ENCODE measurements at places on chromosomes 4 and X.

GRCh38 chr4:15777697-15778288 lies 335 bp upstream of the CD38 start:
- no peak for DNase-seq

- no peak for DNase-seq
These were observed 63.7 kb downstream of the FAT1 start for GRCh38 chr4:186659935-186660334.

GRCh38 chrX:98731821-98732220 lies 1678.3 kb downstream of the PCDH19 start:
- DNase-seq, result no peak

DNA sequence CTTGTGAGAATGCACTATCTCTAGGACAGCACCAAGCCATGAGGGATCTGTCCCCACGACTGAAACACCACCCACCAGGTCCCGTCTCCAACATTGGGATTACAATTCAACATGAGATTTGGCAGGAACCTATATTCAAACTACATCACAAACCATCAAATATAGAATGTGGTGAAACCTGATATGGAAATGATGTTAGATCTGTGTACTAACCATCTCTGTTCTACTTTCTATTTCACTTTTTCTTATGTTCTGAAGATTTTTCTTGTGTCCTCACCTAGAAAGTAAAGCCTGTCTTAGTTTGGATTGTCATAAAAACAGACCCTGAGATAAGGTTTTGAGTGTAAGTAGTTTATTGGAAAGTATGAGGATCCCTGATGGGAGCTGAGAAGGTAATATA lies 37.8 kb upstream of the TACR3 start:
- DNase-seq, result no peak

DNA sequence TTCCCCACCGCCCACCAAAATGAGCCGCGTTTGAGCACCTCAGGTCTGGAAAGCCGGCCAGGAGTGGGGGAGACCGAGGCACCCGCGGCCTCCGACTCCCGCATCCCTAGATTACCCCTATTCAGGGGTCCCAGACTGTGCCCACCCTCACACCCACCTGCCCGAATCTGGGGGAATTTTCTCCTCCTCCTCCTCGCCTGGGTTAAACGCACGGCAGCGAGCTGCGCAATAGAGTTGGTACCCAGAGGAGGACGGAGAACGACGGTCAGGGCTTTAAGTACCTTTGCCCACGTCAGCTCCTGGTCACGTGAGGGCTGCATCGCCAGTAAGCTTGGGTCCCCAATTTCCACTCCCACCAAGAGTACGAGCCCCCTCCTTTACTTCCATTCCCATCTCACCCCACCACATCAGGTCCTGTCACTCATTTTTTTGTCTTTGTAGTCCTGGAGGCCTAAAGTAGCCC lies at the start of gene ARMCX2:
ARMCX2 (minus strand) TSS at position 250 of the 463 bp plus-strand sequence. CDS start 2,262 bp downstream, outside the sequence.
- no peak for DNase-seq

DNA sequence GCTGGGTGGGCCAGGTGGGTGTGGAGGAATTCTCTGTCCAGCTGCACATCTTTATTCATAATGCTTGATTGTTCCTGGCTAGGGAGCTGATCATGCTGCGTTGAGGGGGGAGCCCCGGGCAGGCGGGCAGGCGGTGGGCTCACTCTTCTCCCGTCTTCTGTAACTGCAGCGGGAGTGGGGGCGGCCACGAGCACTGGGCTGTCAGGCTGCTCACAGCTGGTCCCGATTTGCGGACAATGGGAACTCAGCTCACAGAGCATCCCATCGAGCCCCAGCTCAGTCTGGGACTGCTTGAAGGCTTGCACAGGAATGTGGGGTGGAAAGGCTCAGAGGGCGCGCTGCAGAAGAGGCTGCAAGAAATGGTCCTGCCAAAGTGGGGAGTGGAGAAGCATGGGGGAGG lies 63.8 kb downstream of the EFNB1 start:
- no peak for DNase-seq

GRCh38 chrX:53357799-53358530 lies 64.5 kb downstream of the SMC1A start:
- DNase-seq, result no peak

- no peak for DNase-seq
These were observed 155.2 kb upstream of the GALNT7 start for GRCh38 chr4:173013232-173013930.

GRCh38 chr4:32551943-32552342 lies 1831.8 kb downstream of the PCDH7 start:
- no peak for DNase-seq

- DNase-seq, result no peak
These were observed 131.4 kb upstream of the ATP6AP2 start for GRCh38 chrX:40449396-40449795.

GRCh38 chrX:134712272-134712671 lies 54.0 kb upstream of the PLAC1 start:
- no peak for DNase-seq

DNA sequence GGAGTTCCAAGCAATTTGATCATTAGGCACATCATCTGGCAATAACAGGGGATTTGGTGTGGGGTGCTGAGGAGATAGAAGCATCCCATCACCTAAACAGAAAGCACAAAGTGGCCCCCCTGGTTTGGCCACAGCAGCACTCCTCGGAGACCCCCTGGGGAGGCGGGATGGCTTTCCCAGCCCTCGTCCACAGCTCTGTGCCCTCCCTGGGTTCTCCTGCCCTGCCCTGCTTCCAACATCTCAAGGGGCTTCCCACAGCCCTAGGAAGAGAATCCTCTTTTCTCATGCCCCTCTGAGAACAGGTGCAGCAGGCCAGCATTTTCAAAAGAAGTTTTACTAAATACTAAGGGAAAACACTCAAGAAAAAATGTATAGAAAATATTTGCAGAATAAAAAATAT lies 12.8 kb downstream of the ATP5ME start:
- no peak for DNase-seq

GRCh38 chr4:55004831-55005230 lies 120.6 kb downstream of the KDR start:
- DNase-seq, result no peak

GRCh38 chr4:113449410-113449974 lies 312.0 kb downstream of the CAMK2D start:
- DNase-seq, result no peak

GRCh38 chr4:95439896-95440295 lies 108.9 kb downstream of the UNC5C start:
- DNase-seq, result no peak

GRCh38 chrX:113594123-113594841 lies 753.7 kb upstream of the AMOT start:
- no peak for DNase-seq

DNA sequence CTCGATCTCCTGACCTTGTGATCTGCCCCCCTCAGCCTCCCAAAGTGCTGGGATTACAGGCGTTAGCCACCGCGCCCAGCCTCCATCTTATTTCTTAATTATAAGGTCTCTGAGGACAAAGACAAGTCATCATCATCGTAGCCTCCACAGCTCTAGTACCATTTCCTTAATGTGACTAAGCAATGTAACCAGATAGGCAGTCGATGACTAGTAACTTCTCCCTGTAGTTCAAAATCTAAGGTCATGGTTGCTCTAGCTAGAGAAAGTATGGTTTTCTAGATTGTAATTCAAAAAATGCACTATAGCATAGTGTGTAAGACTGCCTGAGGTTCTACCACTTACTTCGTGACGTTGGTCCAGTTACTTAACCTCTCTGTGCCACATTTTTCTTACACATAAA lies 6.9 kb downstream of the SLC39A8 start:
- DNase-seq, result no peak

GRCh38 chr4:107625391-107625902 lies 94.6 kb downstream of the PAPSS1 start:
- no peak for DNase-seq

DNA sequence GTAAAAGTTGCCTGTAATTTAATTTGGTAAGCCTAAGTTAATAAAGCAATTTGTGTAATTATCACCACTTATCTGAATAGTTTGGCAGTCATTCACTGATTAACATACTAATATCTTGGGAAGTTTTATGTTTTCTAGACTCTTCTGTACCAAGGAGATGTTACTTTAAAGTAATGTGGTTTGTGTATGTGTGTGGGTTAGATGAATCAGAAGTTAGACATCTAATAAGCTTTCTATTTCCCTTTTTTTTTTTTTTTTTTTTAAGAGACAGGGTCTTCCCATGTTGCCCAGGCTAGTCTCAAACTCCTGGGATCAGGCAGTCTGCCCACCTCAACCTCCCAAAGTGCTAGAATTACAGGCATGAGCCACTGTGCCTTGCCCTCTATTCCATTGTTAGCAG lies 5.3 kb downstream of the SLAIN2 start:
- no peak for DNase-seq

DNA sequence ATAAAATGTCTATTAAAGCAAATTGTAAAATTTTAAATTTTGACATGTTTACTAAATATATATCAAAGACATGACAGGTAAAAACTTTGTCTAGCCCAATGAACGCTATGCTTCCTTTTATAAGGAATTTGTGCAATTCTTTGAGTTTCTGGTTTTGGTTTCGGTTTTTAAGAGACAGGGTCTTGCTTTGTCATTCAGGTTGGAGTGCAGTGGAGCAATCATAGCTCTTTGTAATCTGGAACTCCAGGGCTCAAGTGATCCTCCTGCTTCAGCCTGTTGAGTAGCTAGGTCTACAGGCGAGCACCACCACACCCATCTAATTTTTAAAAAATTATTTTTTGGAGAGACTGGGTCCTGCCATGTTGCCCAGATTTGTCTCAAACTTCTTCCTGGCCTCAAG lies 60.7 kb downstream of the BLTP1 start:
- DNase-seq, result no peak

GRCh38 chr4:88078579-88078978 lies 71.1 kb downstream of the PKD2 start:
- DNase-seq, result no peak

GRCh38 chr4:866761-867390 lies 40.9 kb upstream of the CPLX1 start:
- no peak for DNase-seq

DNA sequence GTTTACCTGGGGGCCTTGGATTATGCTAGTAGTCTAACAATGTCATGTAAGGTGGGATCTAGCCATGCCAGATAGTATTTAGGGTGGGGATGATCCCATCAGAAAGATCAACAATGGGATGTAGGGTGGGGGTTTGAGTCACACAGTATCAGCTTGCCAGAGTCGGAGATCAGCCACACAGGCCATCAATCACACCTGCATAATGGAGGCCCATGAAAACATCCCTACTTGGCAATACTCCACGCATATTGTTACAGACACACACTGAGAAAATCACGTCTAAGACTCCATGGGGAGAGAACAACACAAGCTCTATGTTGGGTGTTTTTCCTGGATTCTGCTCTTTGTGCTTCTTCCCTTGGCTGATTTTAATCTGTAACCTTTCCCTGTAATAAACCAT lies 49.5 kb upstream of the SLC25A4 start:
- DNase-seq, result no peak

DNA sequence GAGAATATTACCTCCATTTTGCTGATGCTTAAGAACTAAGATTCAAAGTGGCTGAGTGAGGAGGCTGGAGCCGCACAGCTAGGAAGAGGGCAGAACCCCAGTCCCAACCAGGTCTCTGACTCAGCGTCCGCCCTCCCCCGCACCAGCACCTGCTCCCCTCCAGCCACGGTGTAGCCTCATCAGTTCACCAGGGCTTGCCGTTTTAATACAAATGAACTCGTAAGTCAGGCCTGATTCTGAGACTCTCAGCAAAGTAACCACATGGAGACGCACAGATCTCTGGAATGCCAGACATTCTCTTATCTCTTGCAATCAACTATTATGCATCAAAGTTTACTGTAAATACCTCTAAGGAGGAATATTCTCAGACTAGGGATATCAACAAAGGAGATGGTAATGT lies 52.4 kb downstream of the ENPP6 start:
- no peak for DNase-seq

GRCh38 chr4:52780206-52780605 lies 29.0 kb upstream of the ERVMER34-1 start:
- DNase-seq, result no peak

GRCh38 chr4:57640391-57641100 lies 530.4 kb upstream of the IGFBP7 start:
- no peak for DNase-seq

All from stimulated activated CD4-positive, alpha-beta T cell treated with anti-CD3 and anti-CD28 coated beads, Interleukin-15, amount 100 ng/mL, for 48 hours (primary cell).